ENCODE measurements at places on chromosomes 16 and 17. TPM values are rescaled to one million over a fixed set of nuclear protein-coding genes. Genes with fewer than 3 reads are reported as not detected.
A peak's percentile ranks its signal among the peaks of the same experiment; 100 is the strongest.

The P2RX5 gene
- 18.3 TPM for total RNA-seq

DNA sequence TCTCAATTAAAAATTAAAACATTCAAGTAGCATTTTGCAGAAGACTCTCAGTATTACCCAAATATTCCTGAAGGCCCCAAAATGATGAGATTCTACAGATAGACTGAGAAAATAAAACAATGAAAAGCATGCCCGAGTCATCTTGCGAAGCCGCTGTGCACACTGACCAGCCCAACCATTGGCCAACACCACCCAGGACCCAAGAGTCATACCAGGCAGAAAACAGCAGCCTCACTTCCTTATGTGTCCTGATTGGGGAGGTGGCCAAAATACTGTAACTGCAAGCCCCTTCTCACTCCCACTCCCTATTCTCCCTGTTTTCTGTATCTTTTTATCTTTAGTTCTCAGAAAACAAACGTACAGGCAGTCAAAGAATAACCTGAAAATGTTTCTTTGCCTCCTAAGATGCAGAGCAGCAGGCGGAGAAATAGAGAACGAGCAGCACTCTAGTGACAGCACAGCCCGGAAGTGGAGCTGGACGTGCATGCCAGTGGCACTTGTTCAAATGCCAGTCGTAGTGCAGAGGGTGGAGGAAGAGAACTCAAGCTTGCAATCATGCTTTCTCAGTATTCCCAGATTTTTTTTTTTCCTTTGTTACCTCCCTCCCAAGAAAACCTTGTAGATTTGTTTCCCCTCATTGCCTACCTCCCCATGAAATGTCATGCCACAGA lies 182.3 kb upstream of the SOX9 start:
- DNase-seq = no peak

DNA sequence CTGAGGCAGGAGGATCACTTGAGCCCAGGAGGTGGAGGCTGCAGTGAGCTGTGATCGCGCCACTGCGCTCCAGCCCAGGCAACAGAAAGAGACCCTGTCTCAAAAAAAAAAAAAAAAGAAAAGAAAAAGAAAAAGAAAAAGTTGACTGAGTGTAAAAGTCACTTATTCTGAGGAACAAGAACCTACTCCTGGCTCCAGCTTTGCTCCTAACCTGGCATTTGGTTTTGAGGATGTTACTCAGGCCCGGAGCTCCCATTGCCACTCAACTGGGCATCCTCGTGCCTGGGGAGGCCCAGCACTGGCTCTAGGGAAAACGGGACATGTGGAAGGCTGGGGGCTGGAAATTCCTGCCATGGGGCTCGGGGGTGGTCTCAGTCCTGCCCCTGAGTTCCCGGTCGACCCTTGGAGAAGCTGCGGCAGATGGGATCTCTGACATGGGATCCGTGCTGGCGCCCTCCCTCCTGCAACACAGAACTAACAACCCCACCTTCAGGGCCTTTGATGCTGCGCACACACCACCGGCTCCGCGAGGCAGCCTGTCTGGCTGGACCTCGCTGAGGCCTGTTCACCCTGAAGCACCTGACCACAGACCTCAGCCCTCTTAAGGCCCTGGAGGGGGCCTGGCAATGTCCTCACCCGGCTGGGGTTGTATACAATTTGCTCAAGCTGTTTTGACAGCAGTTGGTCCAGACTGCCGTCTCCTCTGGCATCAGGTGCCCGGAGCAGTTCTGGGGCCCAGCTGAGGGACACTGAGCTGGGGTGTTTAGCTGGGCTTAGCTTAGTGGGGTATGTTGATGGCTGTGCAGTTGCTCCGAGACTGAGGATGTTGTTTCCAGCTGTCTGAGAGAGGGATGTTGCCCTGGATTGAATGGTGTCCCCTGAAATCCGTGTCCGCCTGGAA lies 12.3 kb downstream of the CD7 start:
- DNase-seq = no peak

- DNase-seq = no peak
Measured at GRCh38 chr16:89313583-89313982, 96.1 kb downstream of the ZNF778 start.

- no peak for DNase-seq
Measured at GRCh38 chr17:74831444-74832146, 28.1 kb downstream of the GRIN2C start.

- no peak for DNase-seq
Measured at GRCh38 chr16:50154420-50154950, 1.4 kb downstream of the TENT4B start.

The MMP25 gene
- 0.28 TPM for total RNA-seq

The CCL14 gene
- not detected for total RNA-seq

DNA sequence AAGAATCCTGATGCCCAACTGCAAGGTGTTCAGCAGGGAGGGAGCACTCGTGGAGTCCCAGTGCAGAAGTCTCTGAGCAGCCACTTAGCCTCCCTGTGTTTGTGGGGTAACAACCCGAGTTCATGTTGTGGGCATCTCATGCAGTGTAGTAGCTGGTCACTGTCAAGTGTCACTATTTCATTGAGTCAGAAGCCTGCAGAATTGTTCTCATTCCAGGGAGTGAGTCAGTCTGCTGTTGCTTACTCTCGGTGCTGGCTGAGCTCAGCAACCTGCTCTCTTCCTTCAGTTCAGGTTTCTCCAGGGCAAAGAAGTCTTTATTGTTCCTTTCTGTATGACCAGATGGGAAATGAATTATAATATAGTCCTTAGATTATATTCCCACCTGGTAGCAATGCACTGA lies 24.1 kb downstream of the HMOX2 start:
- DNase-seq = peak; percentile 83

DNA sequence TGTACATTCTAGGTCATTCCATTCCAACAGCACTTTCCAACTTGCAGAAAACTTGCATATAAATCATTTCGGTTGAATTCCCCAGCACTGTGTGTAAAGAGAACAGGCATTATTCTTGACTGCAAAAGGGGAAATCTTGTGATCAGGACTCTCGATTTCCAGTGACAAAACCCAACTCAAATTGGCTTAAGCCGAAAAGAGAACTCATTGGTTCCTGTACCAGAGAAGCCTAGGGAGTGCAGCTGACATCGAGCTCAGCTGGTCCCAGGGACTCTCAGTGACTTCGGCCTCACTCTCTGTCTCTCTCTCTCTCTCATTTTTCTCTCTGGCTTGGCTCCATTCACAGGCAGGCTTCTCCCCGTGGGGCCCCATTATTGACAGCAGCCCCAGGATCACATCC lies 30.7 kb downstream of the CD300LF start:
- no peak for DNase-seq

The PMFBP1 gene
- not detected for total RNA-seq

The PSME3IP1 gene
- total RNA-seq = 121 TPM
